ENCODE measurements at places on chromosomes 1 and 21.

GRCh38 chr1:71916894-71917293 lies 365.4 kb downstream of the NEGR1 start:
- DNase-seq = no peak

GRCh38 chr1:51100264-51100880 lies 1.7 kb upstream of the C1orf185 start:
- no peak for DNase-seq

GRCh38 chr21:44700101-44701022 lies 3.4 kb downstream of the KRTAP10-12 start:
- no peak for DNase-seq

DNA sequence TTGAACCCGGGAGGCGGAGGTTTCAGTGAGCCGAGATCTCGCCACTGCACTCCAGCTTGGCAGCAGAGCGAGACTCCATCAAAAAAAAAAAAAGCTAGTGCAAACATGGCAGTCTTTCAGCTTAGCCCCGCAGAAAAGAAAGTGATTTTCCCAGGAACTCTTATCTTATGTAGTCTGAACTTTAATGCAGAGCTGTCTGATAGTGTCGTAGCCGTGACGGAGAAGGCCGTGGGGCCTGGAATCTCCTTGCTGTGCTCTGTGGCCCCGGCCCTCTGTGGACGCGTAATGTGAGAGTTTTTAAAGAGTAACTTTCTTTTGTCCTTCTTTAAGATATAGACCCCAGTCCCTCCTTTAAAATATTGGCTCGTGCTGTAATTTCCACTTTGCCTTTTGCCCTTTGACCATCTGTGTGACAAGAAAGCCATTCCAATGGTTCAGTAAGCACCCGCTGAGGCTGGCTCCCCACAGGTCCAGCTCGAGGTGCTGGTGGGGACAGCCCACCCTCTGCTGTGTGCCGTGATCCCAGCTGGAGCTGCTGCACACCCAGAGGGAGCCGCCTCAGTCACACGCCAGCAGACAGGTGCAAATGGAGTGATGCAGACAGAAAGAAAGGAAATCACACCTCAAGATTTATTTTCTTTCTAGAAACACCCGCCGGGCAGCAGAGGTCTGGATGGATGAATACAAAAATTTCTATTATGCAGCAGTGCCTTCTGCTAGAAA lies 164.0 kb downstream of the PGBD5 start:
- no peak for DNase-seq

DNA sequence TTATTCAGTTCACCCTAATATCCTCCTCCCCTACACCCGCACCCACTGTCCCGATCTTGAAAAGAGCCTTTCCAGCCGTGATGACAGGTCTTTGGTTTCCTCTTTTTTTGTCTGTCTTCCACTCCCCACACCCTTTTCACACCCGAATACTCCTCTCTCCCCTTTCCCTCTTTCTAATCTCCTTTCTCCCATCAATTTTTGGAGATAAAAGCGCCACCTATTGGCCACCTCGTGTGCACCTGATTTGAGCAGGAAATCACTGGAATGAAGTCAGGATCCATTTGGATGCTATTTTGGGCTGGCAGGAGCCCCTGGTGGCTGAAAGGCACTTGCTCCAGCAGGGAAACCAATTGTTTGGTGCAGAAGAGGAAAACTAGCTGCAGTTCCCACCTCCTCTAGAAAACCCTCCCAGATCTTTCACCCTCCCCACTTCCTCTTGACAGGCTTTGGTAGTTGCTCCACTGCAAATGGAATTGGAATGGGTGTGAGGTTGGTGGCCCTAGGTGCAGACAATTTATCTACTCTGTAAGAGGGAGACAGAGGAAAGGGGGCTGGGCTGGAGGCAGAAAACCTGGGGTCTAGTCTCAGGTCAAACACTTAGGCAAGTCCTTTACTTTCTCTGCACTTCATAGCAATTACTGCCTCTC lies 8.4 kb downstream of the FOXE3 start:
- no peak for DNase-seq
